Activated naive CD4-positive, alpha-beta T cell (primary cell): ENCODE measurements at places on chromosomes 5 and 9.

- no peak for DNase-seq
Observed at GRCh38 chr9:14888272-14888671, 22.0 kb downstream of the FREM1 start.

DNA sequence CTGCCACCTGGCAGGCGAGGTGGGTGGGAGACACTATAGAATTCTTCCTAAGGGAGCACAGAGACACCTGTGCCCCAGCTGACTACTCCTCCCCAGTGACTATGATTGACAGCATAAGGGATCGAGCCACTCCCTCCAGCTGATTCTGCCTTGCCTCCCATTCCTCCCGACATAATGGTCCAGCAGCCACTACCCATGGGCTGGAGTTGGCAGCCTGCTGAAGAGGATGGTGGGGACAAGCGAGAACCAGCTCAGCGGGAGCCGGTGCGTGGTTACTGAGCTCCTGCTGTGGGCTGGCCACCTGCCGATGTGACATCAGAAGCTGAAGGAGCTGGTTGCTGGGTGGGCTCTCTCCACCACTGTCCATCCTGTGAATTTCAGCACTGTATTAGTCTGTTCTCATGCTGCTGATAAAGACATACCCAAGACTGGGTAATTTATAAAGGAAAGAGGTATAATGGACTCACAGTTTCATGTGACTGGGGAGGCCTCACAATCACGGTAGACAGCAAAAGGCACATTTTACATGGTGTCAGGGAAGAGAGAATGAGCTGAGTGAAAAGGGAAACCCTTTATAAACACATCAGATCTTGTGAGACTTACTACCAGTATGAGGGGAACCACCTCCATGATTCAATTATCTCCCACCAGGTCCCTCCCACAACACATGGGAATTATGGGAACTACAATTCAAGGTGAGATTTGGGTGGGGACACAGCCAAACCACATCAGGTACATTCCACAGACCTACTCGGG is 12.1 kb upstream of the NCS1 start:
- DNase-seq = no peak

GRCh38 chr9:93807166-93808074 is 147.7 kb downstream of the BARX1 start:
- DNase-seq = no peak

- no peak for DNase-seq
Observed at GRCh38 chr9:73125651-73126050, 26.0 kb upstream of the ANXA1 start.

DNA sequence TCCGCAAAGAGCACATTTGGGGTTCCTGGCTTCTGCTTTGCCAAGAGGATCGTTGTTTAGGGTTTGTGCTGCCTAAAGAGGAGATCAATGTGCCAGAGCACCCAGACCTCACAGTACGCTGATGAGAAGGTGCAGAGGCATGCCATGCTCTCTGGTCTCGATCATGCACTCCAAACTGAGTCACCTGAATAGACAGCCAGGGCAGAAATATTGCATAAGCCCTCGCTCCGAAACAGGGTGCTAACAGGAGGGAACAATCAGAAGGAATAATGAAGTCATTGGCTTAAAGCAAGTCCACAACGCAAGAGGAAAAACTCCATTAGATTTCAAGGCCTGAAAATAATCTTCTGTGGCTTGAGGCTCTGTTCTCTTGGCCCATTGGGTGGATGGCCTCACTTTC is 124.3 kb downstream of the GCNT1 start:
- no peak for DNase-seq

DNA sequence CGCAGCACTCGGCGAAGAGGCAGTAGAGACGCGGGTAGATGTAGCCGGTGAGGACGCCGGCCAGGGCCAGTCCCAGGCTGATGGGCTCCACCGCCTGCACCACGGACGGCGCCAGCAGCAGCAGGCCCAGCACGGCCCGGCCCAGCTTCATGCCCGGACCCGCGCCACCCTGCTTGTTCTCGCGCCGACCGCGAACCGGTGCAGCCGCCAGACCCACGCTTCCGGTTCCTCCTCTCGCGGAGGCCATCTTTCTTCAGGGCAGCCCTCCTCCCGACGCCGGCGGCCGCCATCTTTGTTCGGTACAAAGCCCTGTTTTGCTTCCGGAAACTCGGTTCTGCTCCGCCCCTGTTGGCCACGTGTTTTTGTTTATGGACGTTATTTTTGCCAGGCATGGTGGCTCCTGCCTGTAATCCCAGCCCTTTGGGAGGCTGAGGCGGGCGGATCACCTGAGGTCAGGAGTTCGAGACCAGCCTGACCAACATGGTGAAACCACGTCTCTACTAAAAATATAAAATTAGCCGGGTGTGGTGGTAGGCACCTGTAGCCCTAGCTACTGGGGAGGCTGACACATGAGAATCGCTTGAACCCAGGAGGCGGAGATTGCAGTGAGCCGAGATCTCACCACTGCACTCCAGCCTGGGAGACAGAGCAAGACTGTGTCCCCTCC is at the start of gene TOR1A:
Gene TOR1A (minus strand): TSS at position 202 of the 667 bp plus-strand sequence. CDS start 51 bp downstream, at position 151.
- peak; percentile 80 for DNase-seq

DNA sequence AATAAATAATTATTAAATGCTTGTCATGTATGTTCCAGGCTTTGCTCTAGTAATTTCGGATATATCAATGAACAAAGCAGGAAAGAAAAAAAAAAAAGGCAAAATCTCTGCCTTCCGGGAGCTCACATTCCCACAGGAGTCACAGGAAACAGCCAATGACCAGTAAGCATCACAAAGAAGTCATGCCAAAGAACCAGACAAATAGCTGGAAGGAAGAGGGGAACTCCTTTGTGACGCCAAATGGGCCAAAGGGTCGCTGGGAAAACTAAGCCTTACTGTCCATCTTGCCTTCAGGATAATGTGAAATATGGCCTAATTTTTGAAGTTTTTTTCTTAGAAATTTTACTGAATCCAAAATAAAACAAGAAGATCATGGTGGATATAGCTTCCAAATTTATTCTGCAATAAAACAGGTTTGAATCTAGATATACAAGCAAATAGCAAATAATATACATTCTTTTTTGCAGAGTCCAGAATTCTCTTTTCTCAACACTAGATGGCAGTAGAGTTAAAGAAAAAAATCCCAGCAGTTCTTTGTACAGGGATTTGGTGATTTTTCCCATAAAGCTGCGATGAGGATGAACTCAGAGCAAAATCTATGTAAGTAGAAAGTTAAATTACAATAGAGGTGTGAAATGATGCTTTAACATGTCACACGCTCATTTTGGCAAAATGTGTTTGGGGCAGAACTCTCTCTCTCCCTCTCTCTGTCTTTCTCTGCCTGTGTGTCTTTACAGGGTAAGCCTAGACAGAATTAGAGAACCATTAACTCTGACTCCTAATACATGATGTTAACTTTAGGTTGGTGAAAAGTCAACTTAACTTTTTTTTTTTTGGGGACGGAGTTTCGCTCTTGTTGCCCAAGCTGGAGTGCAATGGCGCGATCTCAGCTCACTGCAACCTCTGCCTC is 60.0 kb upstream of the TUT7 start:
- DNase-seq = no peak

- no peak for DNase-seq
Observed at GRCh38 chr5:179816796-179817469, 3.8 kb upstream of the SQSTM1 start.

GRCh38 chr9:117739206-117739605 is 35.0 kb downstream of the TLR4 start:
- DNase-seq = no peak

GRCh38 chr9:122302237-122303093 is 37.8 kb downstream of the MRRF start:
- no peak for DNase-seq

DNA sequence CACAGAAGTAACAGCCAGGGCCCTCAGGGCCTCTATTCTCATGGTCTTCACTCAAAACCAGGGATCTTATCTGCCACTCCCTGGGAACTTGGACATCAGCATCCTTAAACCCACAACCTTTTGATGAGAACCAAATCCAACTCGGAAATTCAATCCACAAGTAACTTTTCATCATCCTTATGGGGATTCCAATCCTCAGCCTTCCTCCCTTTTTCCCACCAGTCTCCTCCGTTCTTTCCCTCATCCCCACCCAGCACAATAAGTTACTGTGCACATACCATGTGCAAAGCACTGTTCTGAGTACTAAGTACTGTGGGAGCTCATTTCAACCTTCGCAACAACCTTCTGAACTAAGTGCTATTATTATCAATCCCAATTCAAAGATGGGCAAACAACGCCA is 17.0 kb downstream of the GOLPH3 start:
- no peak for DNase-seq

DNA sequence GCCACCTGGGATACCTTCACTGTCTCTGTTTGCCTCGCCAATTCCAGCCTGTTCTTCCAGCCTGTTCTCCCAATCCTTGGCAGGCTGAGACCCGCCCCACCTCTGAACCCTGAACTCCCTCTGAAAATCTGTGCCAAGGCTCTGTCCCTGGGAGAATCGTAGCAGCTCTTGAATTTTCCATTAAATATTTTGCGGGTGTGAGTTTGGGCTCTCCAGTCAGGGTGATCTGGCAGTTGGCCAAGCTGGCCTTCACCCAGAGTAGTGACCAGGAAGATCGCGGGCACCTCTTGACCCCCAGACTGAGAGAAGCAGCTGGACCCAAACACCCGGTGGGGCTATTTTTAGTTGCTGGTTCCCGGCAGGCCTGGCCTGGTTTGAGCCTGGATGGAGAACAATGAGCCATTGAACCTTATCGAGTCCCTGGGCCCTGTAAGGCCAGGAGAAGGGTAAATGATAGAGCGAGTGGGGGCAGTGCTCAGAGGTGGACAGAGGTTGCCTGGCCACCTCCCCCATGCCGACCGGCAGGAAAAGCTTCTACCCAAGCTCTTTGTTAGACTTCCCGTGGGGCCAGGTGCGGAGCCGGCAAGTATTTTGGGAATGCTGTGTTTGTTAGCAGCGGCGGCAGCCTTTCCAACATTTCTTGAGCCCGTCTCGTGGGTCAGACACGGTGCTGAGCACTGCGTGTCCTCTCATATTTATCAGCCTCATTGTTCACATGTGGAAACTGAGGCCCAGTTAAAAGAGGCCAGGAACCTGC is 146.2 kb downstream of the RGS3 start:
- DNase-seq = no peak

DNA sequence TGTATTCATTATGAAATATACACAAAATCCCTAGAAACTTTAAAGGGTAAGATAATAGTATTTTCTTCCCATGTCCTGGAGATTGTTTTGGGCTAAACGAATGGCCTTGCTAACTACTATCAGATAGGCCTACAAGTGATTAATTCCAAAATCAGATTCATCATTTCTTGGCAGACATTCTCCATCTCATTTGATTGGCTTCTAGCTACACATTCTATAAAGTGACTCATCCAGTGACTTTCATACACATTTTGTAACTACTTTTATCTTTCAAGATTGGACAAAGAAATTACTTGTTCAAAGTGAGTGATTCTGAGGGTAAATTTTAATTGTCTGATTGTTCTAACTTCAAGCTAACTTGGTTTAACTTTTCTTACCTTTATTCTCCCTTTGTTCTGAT is 93.3 kb downstream of the RAPGEF6 start:
- DNase-seq = no peak

GRCh38 chr9:106417685-106418084 is 445.3 kb upstream of the ZNF462 start:
- no peak for DNase-seq

GRCh38 chr5:113760486-113760885 is 247.0 kb downstream of the YTHDC2 start:
- no peak for DNase-seq

DNA sequence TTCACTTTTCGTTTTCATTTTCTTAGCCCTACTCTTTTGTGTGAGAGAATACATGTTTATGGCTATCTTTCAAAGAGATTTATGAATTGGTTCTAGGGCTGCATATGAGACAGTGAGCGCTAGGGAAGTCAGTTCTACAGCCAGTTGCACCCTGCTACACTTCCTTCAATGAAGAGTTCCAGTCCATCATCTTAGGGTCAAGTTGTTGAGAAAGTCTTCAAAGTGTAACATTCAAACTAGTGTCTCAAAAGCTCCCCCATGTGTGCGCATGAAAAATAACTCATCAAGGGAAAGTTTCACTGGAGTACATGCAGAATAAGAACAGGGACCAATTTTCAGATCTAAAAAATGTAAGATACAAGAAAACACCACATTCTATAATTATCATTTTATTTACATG is 317.2 kb downstream of the DEPDC1B start:
- no peak for DNase-seq

GRCh38 chr5:56200971-56201666 is 32.0 kb downstream of the ANKRD55 start:
- peak; percentile 2 for DNase-seq

DNA sequence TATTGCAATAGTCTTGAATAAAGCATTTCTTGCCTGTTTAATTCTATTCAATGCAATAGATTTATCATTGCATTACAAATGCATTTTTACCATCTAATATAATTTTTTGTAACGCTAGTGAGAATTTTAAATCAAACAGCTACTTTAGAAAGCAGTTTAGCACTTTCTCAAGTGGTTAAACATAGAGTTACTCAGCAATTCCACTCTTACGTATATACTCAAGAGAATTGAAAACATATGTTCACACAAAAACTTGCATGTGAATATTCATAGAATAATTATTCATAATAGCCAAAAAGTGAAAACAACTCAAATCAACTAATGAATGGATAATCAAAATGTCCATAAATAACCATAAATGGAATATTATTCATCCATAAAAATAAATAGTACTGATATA is 244.7 kb downstream of the TMEM167A start:
- DNase-seq = no peak

- no peak for DNase-seq
Observed at GRCh38 chr5:52728224-52728623, 59.5 kb upstream of the ITGA1 start.

GRCh38 chr9:122986010-122986409 is 45.2 kb downstream of the RABGAP1 start:
- DNase-seq = no peak

DNA sequence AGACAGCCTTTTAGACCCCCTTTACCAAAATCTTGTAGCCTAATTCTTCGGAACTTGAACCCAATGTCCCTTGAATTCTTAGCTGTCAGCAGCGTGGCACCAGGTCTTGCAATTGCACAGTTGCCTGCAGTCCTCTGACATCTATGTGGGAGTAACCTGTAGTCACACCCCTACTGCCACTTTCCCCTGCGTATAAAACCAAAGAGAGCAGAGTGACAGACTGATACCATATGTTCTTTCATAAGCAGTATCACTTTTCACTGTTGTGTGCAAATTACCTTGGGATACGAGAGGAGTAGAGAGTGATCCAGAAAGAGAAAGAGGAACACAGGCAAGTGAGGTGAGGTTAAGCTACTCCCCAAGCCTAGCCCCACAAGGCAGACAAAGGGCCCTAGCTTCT is 364.3 kb upstream of the ADAMTSL1 start:
- no peak for DNase-seq

DNA sequence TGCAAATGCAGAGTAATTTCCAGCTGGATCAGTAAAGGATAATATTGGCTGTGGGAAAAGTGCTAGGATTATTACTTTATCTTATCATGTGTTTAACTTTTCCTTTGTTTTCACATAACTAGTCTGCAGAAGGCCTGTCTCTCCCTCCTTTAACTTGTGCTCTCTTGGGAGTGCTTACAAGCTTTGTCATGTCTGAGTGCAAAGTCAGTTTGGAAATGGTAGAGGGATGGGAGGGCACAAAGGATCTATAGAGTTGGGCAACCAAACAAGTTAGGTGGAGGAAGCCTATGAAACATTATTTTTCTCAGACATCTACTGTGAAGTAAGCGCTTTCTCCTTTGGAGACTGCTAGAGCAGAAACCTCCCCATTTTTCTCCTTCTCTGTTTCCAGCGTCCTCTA is 308.8 kb downstream of the ARHGAP26 start:
- DNase-seq = no peak

- no peak for DNase-seq
Observed at GRCh38 chr5:126052120-126052519, 371.1 kb upstream of the GRAMD2B start.
